ENCODE measurements at places on chromosomes 11 and 22.

- no peak for DNase-seq
These were observed 216.3 kb downstream of the DDX10 start for GRCh38 chr11:108881131-108881530.

- no peak for DNase-seq
These were observed 328.0 kb downstream of the MN1 start for GRCh38 chr22:27473533-27473932.

DNA sequence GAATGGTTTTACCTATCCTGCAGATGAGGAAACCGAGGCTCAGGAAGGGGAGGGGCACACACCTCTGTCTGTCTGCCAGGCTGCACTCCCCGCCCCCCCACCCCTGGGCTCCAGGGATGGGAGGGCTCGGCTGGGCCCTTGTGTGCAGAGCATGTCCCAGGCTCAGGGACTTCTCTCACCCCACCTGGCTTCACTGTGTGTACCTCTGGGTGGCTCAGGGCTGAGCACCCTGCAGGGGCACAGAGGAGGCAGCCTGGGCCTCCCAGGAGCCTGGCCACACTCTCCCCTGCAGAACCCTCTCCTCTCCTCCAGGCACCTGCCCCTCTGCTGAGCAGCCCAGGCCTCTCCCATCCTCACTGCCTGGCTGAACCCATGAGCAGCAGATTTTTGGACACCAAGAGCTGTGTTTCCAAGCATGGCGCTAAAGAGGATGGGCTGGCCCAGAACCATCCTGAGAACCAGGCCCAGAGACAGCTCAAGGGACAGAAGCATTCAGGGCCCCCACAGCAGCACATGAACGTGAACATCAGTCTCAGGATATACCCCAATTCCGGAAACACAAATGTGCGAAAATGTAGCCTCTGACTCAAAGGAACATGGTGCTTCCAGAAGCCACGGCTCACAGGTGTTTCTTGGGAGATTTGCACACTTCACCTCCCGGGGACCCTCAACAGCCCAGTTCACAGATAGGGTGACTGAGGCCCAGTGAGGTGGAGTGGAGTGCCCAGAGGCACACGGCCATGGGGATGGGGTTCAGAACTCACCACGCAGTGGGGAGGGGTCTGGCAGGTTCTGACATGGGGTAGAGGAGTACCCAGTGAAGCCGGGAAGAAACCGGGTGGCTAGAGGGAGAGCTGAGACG lies 10.5 kb downstream of the EMID1 start:
- no peak for DNase-seq

GRCh38 chr11:77636731-77637344 lies 756 bp downstream of the CLNS1A start:
- DNase-seq: no peak

- DNase-seq: peak; percentile 58
These were observed 639 bp downstream of the INCENP start for GRCh38 chr11:62124186-62125113.

DNA sequence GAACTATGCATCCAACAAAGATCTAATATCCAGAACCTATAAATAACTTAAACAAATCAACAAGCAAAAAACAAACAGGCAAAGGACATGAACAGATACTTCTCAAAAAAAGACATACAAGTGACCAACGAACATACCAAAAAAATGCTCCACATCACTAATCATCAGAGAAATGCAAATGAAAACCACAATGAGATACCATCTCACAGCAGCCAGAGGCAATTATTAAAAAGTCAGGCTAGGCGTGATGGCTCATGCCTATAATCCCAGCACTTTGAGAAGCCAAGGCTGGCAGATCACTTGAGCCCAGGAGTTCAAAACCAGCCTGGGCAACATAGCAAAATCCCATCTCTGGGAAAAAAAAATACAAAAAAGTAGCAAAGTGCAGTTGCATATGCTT lies 10.7 kb downstream of the SAA4 start:
- DNase-seq: no peak

- peak; percentile 46 for DNase-seq
These were observed 337.0 kb upstream of the MTNR1B start for GRCh38 chr11:92632495-92632894.

DNA sequence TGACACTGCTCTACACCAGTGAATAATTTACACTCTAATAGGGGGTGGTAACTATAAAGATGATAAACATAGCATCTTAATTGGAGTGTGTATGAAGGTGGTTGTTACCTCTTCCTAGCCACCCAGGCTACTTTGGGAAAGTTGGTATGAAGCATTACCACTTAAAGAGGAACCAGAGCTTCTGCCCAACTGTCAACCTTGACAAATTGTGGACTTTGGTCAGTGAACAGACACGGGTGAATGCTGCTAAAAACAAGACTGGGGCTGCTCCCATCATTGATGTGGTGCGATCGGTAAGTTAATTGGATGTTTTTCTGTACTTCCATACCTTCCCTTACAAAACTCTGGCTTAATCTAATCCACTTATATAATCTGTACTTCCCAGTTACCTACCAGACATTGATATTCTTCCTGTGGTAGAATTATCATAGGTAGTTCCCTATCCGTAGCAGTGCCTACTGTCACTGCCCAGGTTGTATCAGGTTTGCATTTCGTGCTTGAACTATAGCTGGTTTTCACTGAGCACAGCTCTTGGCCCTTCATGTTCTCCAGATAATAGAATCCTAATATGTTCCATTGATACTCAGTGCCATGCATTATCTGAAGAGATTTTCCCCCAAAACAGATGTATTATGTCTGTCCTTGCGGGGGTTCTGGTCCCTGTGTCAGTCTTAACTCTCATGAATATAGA lies 2.2 kb downstream of the RPL27A start:
- no peak for DNase-seq

DNA sequence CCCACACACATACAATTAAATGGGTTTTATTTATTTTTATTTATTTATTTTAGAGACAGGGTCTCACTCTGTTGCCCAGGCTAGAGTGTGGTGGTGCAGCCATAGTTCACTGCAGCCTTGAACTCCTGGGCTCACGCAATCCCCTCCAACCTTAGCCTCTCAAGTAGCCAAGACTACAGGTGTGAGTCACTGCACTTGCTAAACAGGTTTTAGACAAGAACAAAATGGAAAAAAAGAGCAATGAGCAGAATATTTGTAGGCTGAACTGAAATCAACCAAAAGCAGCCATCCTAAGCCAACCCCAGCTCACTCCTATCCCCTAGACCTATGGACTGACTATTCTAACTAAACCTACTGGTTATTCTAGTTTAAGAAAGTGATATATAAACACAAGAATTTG lies 37.8 kb downstream of the MRE11 start:
- peak; percentile 24 for DNase-seq

- no peak for DNase-seq
These were observed 84.0 kb upstream of the AKIP1 start for GRCh38 chr11:8826901-8827560.

DNA sequence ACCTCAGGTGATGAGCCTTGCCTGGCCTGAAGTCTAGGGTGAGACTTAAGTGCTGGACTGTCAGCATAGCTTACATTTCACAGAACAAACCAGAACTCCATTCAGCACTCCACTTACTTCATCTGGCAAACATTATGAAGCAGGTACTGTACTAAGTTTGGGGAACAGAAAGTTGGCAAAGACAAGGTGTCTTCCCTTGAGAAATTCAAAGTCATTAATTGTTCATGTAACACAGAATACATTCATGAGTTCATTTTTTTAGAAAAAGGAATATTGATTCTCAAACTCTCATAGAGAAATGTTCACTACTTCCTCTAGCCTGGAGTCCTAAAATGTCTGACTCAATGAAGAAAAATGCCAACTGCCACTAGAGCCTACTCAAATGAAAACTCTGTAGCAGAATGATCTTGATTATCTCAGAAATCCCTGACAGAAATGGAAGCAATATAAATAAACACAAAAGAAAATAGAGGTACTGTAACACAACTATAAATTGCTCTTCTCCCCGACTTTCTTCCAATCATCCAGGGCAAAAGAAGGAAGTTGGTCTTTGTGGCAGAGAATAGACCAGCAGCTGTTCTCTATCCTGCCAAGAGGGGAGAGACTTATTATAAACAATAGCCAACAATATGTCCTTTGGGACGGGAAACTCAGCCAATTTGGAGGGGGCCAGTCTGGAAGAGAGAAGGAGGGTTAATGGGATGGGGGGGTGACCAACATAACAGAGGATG lies 129.2 kb upstream of the MTMR2 start:
- no peak for DNase-seq

GRCh38 chr22:42286205-42286604 lies 15.8 kb upstream of the TCF20 start:
- no peak for DNase-seq

GRCh38 chr11:83119216-83119615 lies 37.7 kb upstream of the PCF11 start:
- no peak for DNase-seq

DNA sequence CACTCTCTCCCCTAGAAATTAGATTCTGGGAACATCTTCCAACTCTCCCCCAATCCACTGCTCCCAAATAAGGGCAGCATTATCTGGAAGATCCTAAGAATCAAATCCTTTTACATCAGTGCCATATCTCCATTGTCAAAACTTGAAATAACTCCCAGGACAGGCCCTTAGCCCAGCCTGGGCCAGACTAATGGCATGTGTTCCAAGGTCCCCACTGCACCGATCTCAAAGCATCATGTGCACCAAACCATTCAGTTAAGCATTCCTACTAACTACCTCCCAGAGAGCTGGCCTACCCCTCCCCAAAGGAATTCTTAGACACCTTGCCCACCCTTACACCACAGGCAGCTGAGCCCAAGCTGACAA lies 44.2 kb upstream of the POU2AF1 start:
- DNase-seq: no peak
